ENCODE measurements at places on chromosomes 13 and 19. TPM values are rescaled to one million over a fixed set of nuclear protein-coding genes. Genes with fewer than 3 reads are reported as not detected.
A peak's percentile ranks its signal among the peaks of the same experiment; 100 is the strongest.

GRCh38 chr13:42477596-42478190 lies 96.3 kb upstream of the TNFSF11 start:
- DNase-seq, result no peak

GRCh38 chr13:82011355-82011754 lies 1670.4 kb upstream of the SPRY2 start:
- DNase-seq, result no peak

DNA sequence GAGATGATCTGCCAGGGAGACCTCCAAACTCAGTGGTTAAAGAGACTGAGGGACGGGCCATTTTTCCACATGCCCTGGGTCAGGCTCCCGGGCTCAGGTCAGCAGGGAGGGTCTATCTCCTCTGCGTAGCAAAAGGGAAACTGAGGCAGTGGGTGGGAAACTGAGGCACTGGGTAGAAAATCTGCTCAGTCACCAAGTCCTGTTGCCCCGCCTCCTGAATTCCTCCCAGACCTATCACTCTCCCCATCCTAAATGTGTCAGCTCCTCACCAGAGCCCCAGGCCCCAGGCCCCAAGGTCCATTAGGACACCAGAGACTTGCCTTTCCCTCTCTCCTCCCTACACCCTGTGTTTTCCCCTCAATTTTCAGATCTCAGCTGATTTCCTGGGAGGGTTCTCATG lies 2.4 kb downstream of the CD320 start:
- DNase-seq, result no peak

GRCh38 chr13:75760131-75761021 lies 124.2 kb downstream of the LMO7 start:
- DNase-seq, result peak; percentile 40

GRCh38 chr19:49590971-49591730 lies at the start of gene PRR12:
TSS of gene PRR12 (plus strand) at chr19:49591182. CDS start at chr19:49591655, 473 bp downstream.
- DNase-seq, result peak; percentile 89

DNA sequence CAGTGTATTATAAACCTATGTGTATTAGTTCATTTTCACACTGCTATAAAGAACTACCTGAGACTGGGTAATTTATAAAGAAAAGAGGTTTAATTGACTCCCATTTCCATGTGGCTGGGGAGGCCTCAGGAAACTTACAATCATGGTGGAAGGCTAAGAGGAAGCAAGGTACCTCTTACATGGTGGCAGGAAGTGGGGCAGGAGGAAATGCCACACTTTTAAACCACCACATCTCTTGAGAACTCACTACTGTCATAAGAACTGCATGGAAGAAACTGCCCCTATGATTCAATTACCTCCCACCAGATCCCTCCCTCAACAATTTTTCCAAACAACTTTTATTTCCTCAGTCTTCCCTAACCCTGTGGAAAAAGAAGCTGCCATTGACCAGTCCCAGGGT lies 14.5 kb upstream of the TPP2 start:
- DNase-seq, result no peak

- DNase-seq, result peak; percentile 74
These were observed 27.1 kb downstream of the TSSK6 start for GRCh38 chr19:19487950-19488874.

DNA sequence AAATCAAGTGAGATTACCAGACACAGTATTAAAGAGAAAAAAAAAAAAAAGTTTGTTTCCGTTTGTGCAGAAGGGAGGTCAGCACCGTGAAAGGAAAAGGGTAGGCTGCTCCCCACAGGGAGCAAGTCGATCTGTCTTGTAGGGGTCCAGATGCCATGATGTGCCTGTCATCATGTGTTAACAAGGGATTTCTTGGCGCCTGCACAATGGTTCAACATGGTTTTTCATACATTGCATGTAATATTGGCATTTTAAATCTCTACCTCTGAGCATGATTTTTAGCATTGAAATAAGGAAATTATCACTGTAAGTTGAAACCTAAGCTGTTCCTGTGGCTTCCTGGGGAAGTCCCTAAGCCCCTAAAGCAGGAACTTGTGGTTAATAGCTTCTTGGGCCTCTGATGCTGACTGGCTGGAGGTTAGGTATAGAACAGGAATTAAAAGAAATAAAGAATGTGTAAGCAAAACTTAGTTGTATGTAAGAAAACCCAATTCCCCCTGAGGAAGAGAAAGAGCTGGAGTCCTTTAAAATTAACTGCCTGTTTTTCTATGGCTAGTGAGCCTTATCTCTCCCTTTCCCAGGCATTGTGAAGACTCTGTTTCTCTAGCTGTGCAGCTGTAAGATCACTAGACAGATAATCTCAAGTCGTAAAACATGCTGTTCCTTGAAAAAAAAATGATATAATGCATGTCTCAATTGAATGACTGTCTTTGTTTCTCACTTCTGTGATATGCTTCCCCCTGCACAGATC lies 7.4 kb upstream of the FCGBP start:
- DNase-seq, result peak; percentile 42

- no peak for DNase-seq
These were observed 206.7 kb downstream of the LACC1 start for GRCh38 chr13:44086389-44086788.

DNA sequence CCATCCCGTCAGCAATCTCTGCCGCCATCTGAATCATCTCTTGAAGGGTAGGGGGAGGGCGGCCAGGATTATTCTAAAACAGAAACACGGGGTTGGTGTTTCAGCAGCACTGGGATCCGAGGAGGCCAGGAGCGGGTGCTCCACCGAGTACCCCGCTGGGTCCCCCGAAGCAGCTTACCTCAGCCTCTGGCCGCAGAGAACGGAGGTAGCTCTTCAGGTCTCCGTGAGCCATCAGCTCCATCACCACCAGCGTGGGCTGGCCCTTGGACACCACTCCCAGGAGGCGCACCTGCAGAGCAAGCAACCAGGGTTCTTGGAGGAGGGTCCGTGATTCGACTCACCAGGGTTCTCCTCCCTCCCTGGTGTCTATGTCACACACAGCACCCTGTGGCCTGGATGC lies 53.2 kb downstream of the ZNF557 start:
- DNase-seq, result no peak

ATP8B3 gene
- 1.9 TPM for total RNA-seq

TMEM238 gene
- 8.9 TPM for total RNA-seq

REX1BD gene
- total RNA-seq, result 20.7 TPM

SIPA1L3 gene
- 13.7 TPM for total RNA-seq

ALOX5AP gene
- total RNA-seq, result 10.1 TPM

DENND1C gene
- total RNA-seq, result not detected

All from umbilical cord (tissue), 2 donors.